ENCODE measurements at places on chromosomes 7 and 10.

DNA sequence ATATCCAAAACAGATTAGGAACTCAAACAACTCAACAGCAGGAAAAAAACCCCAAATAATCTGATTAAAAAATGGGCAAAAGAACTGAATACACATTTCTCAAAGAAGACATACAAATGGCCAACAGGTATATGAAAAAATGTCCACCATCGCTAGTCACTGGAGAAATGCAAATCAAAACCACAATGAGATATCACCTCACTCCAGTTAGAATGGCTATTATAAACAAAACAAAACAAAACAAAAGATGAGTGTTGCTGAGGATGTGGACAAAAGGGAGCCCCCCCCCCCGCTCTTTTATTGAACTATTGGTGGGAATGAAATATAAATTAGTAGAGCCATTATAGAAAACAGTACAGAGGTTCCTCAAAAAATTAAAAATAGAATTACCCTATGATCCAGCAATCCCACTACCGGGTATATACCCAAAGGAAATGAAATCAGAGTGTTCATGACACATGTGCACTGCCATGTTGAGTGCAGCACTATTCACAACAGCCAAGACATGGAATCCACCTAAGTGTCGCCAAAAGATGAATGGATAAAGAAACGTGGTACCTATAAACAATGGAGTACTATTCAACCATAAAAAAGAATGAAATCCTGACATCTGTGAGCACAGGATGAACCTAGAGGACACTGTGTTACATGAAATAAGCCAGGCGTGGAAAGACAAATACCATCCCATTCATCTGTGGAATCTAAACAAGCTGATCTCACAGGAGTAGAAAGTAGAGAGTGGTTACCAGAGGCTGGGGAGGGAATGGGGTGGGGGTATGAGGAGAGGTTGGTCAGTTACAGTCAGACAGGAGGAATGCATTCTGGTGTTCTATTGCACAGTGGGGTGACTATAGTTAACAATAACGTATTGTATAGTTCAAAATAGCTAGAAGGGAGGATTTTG is 78.1 kb upstream of the RHEB start:
- peak; percentile 39 for DNase-seq

- no peak for DNase-seq
Observed at GRCh38 chr10:95508730-95509129, 52.4 kb downstream of the SORBS1 start.

DNA sequence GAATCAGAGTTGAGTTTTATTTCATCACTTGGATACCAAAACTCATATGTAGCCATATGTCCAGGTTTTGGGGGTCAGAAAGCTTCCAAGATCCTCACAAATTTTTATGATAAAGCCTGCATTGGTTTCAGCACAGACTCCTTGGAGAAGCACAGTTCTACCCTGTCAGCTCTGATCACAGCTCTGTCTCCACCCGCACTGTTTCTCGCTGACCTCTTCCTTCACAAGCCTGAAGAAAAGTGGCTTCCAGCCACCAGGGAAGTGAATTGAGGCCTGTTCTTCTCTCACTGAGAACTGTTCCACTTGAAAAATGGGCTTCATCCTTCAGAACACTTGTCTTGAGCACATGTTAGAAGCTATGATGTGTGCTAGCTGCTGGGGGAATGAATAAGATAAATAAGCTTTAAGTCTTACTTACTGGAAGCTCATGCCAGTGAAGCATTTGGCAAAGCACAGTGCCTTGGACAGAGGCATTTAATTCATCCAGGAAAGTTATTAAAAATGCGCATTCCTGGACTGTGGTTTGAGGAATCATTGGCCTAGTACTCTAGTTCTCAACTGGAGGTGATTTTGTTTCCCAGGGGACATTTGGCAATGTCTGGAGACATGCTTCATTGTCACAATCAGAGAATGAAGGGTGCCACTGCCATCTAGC is 133.6 kb downstream of the BMPER start:
- no peak for DNase-seq

DNA sequence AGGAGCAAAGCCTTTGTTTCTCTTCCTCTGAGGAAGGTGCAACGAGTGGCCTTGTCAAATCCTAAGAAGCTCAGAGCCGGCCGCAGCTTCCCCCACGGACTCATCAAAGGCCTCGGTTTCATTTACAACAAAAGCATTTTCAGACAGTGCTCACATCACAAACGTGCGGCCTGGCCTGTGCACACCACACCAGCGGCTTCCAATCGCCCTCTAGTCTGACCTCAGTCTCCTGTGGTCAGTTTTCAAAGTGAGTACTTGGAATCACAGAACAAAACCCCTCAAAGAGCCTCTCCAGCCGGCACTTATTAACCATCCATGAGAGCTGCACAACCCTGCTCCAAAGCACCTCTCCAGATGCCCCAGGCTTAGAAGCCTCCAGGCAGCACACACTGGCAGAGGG is 3.3 kb downstream of the RADIL start:
- DNase-seq: no peak
